ENCODE measurements at places on chromosomes 2 and 18.

DNA sequence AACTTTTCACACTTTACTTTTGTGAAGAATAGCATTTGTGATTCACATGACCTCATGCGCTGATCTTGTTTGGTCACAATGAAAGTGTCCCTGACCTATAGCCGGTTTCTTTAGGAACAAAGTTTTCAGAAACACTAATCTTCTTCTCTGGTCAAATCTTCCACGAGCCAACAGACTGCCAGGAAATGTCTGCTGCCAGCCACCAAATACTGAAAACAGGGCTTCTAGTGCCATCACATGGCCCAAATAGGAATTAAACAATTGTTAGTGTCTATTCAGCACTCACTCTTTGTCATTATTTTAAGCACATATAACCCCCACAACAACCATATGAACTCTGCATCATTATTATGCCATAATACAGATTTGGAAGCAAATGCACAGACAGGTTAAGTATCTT lies 286.5 kb upstream of the SYT4 start:
- no peak for DNase-seq

DNA sequence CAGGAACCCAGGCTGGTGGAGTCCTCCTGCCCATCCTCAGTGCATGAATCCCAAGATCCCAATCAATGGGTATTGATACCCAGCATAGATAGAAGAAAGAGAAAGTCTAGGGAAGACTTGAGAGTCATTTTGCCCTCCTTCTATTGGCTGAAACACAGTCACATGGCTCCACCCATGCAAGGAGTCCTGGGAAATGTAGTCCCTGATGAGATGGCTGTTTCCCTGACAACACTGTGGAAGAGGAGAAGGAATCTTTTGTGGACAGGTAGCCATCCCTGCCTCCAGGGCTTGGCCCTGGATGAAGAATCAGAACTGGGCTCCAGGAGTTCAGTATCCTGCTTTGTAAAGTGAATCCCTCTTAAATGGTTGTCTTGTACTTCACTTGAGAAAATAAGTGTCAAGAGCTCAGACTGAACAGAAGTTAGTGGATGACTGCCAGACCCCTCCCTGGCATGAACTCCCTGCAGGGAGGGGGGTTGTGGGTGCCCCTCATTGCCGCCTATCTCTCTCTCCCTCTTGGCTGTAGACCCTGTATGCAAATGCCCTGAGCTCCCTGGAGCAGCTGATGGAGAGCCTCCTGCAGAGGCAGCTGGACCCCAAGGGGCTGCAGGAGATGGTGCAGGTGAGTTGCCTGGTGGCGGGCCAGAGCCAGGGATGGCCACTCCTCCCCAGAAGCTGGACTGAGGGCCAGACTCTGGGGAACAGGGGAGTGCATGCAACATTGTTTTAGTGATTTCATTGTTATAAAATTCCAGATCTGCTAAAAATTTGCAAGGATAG lies 36.1 kb downstream of the MROH2A start:
- DNase-seq: no peak

DNA sequence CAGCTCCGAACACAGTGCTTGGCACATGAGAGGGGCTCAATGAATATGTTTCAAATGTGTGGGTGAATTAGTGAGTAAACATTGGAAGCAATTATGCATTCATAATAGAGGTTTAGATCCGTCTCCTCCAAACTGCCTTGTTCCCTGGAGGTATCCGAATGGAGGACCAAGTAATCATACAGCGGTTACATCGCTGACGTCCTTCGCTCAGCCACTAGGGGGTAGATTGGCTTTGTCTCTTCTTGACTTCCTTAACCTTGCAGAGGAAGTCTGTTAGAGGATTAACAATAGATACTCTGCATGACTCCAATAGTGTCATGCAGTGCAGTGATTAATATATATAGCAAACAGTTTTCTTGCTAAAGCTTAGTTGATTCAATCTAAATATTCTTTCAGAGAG lies 517.0 kb downstream of the PTPRM start:
- DNase-seq: no peak

- no peak for DNase-seq
Measured at GRCh38 chr18:7174344-7175095, 56.4 kb upstream of the LRRC30 start.

- DNase-seq: no peak
Measured at GRCh38 chr18:35377875-35378573, 887 bp upstream of the ZNF396 start.

DNA sequence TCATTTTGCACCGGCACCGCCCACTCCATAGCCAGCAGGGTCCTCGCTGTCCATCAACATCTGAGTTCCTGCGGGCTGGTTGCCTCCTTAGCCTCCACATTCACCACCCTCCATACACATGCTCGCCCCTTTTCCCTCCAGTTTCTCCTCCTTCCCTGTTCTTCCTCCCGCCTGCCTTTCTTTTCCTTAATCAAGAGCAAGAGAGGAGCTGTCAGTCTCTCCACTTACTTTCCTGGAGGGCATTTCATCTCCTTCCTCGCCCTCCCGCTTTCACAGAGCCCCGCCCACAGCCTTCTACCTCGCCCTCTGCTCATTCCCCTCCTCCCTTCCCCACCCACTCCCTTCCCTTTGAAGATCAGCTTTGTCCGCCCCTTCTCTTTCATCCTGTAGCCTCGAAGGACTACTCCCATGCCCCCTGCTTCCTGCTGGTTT lies 13.8 kb upstream of the ZBTB7C start:
- no peak for DNase-seq

- no peak for DNase-seq
Measured at GRCh38 chr2:208711598-208711997, 305.0 kb downstream of the PTH2R start.

GRCh38 chr2:36663851-36664695 lies 32.4 kb upstream of the VIT start:
- DNase-seq: no peak

GRCh38 chr2:220033546-220033945 lies 406.1 kb downstream of the SLC4A3 start:
- DNase-seq: no peak
